ENCODE measurements at places on chromosomes 2 and 18. TPM values are rescaled to one million over a fixed set of nuclear protein-coding genes. Genes with fewer than 3 reads are reported as not detected.

DNA sequence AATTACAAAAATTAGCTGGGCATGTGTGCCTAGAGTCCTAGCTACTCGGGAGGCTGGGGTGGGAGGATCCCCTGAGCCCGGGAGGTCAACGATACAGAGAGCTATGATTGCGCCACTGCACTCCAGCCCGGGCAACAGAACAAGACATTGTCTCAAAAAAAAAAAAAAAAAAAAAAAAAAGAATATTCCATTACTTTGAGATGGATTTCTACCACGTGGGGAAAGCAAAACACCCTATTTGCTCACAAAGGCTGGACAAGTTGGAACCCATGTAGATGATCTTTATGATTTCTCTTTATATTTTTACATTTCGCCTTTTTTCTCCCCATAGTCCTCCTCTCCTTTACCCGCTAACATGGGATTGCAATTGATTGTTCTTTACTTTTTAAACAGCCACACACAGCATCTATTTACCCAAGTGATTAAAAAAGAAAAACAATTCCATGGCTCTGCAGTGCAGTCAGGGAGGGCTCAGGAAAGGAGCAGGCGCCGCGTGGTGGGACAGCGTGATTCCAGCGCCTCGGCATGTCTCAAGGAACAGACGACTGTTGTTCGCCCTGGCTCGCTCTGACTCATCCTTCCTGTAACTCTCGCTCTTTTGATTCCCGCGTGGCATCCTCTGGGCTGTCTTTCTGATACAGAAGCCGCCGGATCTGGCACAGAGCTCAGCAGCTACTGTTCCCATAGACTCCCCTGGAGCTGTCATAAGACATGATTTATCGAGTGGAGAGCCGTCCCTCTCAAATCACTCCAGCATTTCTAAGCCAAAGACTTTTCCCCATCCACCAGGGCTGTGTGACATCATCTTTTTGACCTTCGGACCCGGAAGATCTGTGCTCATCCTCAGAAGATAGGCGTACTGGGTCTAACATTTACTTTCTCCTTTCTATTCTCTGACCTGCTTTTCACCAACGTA is 230.4 kb upstream of the AGAP1 start:
- peak; percentile 83 for DNase-seq
- H3K27ac ChIP-seq: no peak overlapping the region
- H3K4me1 ChIP-seq: no peaks in the 10 kb centered on the region

DNA sequence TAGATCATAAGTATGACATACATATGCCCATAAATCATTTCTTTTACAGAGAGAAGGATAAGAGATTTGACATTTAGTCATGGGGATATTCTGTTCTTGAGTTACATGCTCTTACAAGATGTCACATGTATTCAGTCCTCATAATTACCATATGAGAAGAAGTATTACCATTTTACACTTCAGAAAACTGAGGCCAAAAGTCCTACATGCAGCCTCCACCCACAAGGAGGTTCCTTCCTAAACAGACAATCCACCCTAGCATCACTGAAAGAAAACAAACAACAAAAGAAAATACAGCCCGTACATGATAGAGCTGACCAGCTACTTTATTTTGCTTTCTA is 335.1 kb downstream of the SETBP1 start:
- H3K36me3 ChIP-seq: no peaks in the 10 kb centered on the region
- no peak for DNase-seq
- no peak overlapping the region for H3K4me3 ChIP-seq
- peak overlapping the region; percentile 50 for H3K27ac ChIP-seq

GRCh38 chr18:31380912-31381311 is 4.3 kb downstream of the DSG4 start:
- H3K27ac ChIP-seq: no peak overlapping the region
- no peaks in the 10 kb centered on the region for H3K36me3 ChIP-seq
- no peaks in the 10 kb centered on the region for H3K4me1 ChIP-seq
- DNase-seq: no peak

Gene DSG1
- total RNA-seq: not detected

DNA sequence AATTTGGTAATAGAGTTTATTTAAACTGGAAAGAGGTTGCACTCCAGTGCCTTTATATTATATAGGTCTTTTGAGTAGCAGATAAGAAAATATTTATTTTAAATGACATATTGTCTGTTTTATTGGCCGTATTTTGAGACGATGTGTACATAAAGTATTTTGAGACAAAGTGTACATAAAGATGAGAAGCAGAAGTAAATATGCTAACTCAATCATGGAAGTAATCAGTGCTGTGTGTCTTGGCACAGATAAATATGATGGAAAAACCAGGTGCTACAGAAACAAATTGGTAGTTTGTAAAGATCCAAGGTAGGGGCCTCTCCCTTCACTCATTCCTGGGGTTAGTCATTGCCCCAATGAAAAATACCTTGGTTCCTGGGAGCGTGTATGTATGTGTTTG is 382.9 kb downstream of the DSEL start:
- H3K27ac ChIP-seq: no peak overlapping the region
- no peak overlapping the region for H3K4me3 ChIP-seq
- H3K27me3 ChIP-seq: no peaks in the 10 kb centered on the region
- no peak for DNase-seq
- no peaks in the 10 kb centered on the region for H3K4me1 ChIP-seq
- no peaks in the 10 kb centered on the region for H3K36me3 ChIP-seq

- no peaks in the 10 kb centered on the region for H3K27me3 ChIP-seq
- no peak for DNase-seq
- H3K4me3 ChIP-seq: no peak overlapping the region
- H3K27ac ChIP-seq: no peak overlapping the region
- H3K4me1 ChIP-seq: no peaks in the 10 kb centered on the region
These were observed 140.7 kb upstream of the PKDCC start for GRCh38 chr2:41907141-41907540.

Gene GMPPA
- total RNA-seq: 185 TPM

DNA sequence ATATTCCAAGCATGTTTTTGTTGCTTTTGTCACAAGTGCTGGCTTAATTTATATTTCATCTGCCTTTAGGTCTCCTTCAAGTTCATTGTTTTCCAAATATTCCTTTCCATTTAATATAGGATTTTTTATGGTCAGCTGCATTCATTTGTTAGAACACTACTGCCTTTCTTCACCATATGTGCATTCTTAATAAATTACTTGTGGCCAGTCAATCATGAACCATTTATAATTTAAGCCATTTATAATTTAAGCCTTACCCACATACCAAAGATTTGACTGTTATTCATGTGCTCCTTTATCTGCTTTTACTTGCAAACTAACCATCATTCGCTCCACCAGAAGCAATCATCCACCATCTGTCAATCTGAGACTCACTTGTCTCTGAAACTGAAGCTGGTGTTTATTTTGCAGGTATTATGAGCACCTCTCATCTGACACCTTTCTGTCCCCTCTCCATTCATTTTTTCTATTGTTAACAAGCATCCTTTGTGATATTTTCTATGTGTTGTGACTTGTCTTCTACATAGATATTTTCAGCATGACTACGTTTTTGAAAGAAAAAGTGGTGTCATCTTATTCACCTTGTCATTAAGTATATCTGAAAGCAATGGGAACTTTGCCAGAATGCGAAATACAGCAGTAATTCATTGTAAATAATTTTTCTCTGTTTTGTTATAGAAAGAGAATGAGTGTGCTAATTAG is 786.8 kb downstream of the KCNJ3 start:
- H3K4me1 ChIP-seq: no peaks in the 10 kb centered on the region
- no peaks in the 10 kb centered on the region for H3K27me3 ChIP-seq
- no peak for DNase-seq
- H3K36me3 ChIP-seq: no peaks in the 10 kb centered on the region

Gene UGT1A7
- 3.5 TPM for total RNA-seq

Gene CDK15
- total RNA-seq: not detected

- H3K27me3 ChIP-seq: no peaks in the 10 kb centered on the region
- H3K36me3 ChIP-seq: no peaks in the 10 kb centered on the region
- no peak for DNase-seq
- no peaks in the 10 kb centered on the region for H3K4me1 ChIP-seq
These were observed 159.7 kb upstream of the LRRTM1 start for GRCh38 chr2:80464275-80464674.

- H3K36me3 ChIP-seq: no peaks in the 10 kb centered on the region
- H3K4me3 ChIP-seq: no peak overlapping the region
- peak overlapping the region; percentile 34 for H3K27ac ChIP-seq
- peak; percentile 74 for DNase-seq
- H3K4me1 ChIP-seq: peaks cover 31% of the 10 kb centered on the region
These were observed 162.5 kb upstream of the EPAS1 start for GRCh38 chr2:46134531-46135227.

- no peak overlapping the region for H3K4me3 ChIP-seq
- H3K27me3 ChIP-seq: no peaks in the 10 kb centered on the region
- DNase-seq: no peak
These were observed 46.6 kb downstream of the ICOS start for GRCh38 chr2:203983064-203983715.

Gene NXPH2
- total RNA-seq: not detected

Gene C2orf72
- total RNA-seq: not detected

Data from stomach (tissue), 19 donors.